ENCODE measurements at places on chromosomes 12 and 14. TPM values are rescaled to one million over a fixed set of nuclear protein-coding genes. Genes with fewer than 3 reads are reported as not detected.

Gene TAS2R8
- total RNA-seq, result not detected

Gene DCN
- total RNA-seq, result 3.2 TPM

DNA sequence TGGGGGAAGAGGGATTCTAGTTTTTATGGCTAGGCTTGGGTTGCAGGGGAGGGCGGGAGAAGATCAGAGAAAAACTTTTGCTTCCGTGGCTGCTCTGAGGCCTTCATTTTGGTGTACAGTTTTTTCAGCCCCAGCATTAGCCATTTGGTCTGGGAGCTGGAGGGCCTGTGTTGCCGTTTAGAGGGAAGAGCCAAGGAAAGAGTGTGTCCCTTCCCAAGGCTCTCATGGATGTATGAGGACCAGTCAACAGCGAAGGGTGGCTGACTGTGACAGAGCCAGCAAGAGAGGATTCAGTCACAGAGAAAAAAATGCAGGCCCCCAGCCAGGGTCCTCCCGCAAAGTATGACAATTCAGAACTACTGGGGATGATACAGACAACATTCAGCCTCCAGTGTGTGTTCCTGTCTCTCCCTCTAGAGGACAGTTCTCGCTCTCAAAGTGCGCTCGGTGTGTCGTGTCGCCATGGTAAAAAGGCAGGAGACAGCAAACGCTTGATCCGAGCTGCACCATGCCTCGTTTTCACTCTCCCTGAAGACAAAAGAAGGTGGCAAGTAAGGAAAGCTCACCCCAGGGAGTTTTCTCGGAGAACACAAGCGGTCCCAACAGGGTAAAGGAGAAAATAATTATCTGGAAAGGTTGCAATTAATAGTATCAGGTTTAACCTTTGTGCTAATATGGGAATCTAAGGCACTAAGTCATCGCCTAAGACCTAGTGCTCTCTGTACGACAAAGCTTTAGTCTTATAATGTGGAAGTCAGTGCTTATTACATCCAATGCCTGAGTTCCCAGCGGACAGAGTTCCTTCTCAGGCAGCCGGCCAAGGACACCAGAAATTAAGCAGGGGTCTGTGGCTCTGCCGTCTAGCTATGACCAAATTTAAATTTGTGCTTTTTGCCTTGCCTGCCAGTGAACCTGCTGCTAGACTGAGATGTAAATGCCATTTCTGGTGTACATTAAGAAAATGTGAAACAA, 157.3 kb upstream of the PLXNC1 start:
- no peak for DNase-seq

GRCh38 chr12:100337299-100337698, 19.6 kb upstream of the SLC17A8 start:
- DNase-seq, result no peak

DNA sequence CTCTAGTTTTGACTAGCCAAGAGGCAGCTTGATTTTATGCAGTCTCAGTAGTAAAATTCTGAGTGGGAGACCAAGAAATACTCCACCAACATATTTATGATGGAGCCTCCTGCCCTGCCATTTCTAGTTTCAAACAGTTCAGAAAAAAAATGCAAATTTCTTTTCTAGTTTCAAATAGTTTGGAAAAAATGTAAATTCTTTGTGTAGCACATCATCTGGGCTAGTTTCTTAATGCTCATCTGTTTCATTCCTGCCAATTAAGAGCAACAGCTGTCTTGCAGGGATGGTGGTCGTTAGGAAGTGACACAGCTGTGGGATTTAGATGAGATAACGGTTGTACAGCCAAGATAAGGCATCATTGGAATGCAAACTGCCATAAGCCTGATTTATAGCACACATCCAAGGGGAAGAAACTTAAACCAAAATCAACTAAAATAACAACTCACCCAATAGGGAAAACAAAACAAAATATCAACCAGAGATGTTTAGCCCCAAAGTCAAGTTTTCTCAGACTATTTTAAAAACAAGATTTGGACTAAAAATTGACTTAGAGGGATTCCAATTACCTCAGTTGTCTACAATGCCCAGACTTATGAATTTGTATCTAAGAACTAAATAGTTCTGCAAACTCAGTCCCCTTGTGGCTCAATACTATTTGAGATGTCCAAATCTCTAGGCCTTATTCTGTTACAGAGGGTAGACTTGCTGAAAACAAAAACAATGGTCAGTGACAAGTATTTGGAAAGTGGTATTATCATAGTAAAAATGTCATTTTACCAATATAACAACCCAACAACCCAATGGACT, 291.3 kb upstream of the ATP2B1 start:
- no peak for DNase-seq
